ENCODE measurements at places on chromosomes 6 and 20. TPM values are rescaled to one million over a fixed set of nuclear protein-coding genes. Genes with fewer than 3 reads are reported as not detected.

The PPP1R16B gene
- total RNA-seq = 4.4 TPM

DNA sequence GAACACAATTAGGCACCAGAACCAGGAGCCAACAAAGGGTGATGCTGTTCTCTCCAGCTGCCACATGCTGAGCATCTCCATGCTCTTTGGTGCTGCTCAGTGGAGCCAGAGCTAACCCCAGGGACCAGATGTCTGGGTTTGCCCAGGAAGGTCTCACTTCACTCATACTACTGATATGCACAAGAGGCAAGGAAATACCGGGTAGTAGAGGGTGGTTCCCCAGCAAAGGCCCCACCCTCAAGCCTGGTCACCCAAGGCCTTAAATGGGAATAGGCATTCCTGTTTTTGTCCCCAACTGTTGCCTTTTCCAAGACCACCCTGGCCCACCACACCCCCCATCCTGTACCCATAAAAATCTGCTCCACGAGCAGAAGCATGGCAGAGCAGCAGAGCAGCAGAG is 204.5 kb upstream of the TAB2 start:
- no peak for DNase-seq

DNA sequence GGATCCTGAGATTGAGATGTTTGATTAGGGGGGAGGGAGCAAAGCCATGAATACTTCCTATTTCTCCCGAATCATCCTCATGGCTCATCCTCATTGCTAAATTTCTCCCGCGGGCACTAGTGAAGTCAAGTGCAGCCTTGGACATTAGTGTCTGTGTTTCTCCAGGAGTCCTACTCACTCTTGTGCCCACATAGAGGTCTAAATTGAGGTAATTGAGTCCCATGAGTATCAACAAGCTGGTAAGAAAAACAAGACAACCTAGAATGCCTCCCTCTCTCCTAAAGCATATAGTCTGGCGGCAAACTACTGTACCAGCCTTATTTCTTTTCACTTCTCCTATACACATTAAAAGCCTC is 420 bp downstream of the CENPQ start:
- DNase-seq = no peak

- no peak for DNase-seq
These were observed 37.6 kb upstream of the CST5 start for GRCh38 chr20:23917024-23917725.

DNA sequence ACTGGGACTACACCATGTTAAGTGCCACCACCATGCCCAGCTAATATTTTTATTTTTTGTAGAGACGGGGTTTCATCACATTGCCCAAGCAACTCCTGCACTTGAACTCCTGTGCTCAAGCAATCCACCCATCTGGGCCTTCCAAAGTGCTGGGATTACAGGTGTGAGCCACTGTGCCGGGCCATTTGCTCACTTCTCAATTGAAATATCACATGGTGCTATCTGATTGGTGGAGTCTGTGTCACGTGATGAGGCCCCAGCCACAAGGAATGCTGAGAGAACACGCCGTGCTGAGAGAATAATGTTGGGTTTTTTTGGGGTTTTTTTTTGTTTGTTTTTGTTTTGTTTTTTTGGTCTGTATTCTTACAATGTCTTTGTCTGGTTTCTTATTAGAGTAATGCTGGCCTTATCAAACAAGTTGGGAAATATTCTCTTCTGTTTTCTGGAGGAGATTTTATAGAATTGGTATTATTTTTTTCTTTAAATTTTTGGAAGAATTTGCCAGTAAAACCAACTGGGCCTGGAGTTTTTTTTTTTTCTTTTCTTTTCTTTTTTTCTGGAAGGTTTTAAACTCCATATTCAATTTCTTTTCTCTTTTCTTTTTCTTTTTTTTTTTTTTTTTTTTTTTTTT is 183.2 kb upstream of the KCNG1 start:
- DNase-seq = no peak

- DNase-seq = no peak
These were observed 49.0 kb downstream of the COL11A2 start for GRCh38 chr6:33143113-33143770.

All from mucosa of descending colon (tissue), 3 donors.